Activated CD4-positive, alpha-beta memory T cell treated with anti-CD3 and anti-CD28 coated beads for 36 hours (primary cell): ENCODE measurements at places on chromosomes 3 and 15.
A peak's percentile ranks its signal among the peaks of the same experiment; 100 is the strongest.

GRCh38 chr3:52775877-52776276 is 1.5 kb upstream of the ITIH1 start:
- DNase-seq: no peak

- DNase-seq: peak; percentile 79
Observed at GRCh38 chr3:150737874-150738679, 24.9 kb downstream of the SIAH2 start.

GRCh38 chr3:184275961-184276910 is at the start of gene ECE2:
Gene ECE2, plus strand, starts transcription at chr3:184276022. Its CDS starts 132 bp downstream, at chr3:184276154.
- no peak for DNase-seq

DNA sequence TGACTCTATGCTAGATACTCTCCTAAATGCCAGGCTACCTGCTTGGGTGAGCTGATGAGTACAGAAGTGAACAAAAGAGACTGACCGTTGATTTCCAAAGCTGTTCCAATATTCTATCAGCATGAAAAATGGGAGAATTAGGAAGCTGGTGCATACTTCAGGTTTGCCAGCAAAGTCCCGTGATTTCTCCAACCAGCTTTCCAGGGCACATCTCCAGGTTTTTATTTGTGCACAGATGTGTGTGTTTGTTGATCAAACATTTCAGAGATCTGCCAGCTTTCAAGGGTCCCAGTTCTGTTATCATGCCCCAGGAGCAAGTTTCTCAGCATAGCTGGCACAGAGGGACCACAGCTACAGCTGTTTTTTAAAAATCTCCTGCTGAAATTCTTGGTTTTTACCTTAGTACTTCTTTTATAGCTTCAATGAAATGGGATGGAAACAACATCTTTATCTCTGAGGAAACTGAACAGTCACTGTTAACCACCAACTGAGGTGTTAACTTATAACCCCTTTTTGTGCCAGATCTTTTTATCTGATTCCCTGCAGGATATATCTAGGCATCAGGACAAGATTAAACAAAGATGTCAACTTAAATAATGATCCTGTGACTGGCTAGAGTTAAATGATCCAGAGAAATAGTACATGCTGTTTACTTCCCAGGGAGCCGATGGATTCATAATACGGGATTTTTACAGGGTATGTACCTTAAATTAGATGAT is 380.8 kb downstream of the GRM7 start:
- no peak for DNase-seq

- DNase-seq: no peak
Observed at GRCh38 chr3:159650726-159651125, 337.9 kb upstream of the IL12A start.

- DNase-seq: peak; percentile 68
Observed at GRCh38 chr15:101242160-101242998, 9.5 kb downstream of the CHSY1 start.

- DNase-seq: no peak
Observed at GRCh38 chr15:59746777-59747176, 57.7 kb upstream of the BNIP2 start.

- no peak for DNase-seq
Observed at GRCh38 chr3:136694321-136694720, 57.9 kb downstream of the STAG1 start.

- no peak for DNase-seq
Observed at GRCh38 chr15:101458158-101458900, 31.2 kb downstream of the PCSK6 start.

GRCh38 chr3:12509466-12509865 is 25.2 kb downstream of the TSEN2 start:
- DNase-seq: no peak

GRCh38 chr3:11508346-11509172 is 135.2 kb downstream of the VGLL4 start:
- no peak for DNase-seq

- DNase-seq: peak; percentile 74
Observed at GRCh38 chr15:99014803-99015697, 7.5 kb upstream of the PGPEP1L start.

GRCh38 chr3:32888739-32889138 is 62.7 kb upstream of the CCR4 start:
- DNase-seq: no peak

DNA sequence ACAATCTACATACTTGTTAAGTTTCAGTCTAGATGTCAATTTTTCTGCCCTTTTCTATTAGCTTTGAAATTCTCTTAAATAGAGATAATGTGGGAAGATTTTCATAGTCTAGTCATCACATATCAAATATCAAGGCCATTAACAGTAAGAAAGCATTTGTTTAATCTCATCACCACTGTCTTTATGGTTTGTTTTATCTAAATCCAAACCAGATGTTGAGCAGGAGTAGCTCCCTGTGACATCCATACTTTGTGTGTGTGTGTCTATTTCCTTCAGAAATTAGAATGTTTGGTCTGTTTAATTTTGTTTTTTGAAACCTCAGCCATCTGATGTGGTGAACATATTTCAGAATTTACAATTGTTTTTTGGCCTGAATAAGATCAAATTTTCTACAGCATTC is 23.1 kb upstream of the GOLGA8B start:
- no peak for DNase-seq

DNA sequence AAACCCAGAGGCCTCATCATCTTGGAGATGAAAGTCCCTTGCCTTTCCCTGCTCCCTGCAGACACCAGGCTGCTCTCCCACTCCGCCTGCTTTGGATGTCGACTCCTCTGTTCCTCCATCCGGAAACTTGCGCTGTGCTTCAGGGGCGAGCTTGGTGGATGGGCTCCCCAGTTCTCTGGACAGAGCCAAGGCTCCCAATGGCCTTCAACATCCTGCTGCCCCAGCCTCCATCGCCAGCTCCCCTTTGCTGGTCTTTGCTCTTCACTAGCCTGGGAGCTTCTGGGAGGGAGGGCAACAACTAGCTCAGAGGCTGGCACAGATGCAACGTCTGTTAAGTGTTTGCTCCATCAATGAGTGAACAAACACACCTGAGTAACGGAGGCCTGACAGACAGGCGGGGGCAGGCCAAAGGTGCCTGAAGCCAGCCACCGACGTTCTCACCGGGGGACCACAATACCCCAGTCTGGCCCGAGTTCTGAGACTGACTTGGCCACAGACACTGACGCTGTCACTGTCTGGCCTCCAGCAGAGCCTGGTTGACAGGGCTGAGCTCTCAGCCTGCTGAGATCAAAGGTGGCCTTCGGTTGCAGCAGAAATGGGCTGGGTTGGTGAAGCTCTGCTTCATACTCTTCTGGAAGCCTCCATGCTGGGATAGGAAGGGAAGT is 39.0 kb downstream of the RGMA start:
- no peak for DNase-seq

DNA sequence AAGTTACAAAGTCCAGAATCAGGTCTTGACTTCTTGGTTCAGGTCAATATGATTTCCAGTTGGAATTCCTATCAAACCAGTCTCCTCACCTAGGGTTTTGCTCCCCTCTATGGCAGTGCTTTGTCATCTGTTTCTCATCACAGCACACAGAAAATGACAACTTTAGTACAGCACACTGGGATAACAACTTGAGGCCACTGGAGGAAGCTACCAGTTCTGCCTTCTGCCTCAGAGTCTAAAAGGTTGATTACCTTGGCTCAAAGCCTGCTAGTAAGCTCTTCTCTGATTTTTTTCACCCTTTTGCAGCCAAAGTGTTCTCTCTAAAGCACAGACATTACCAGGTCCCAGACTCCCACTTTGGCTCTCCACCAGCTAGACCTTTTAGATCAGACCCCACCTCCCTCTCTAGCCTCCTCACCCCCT is 24.8 kb upstream of the TRIM59 start:
- DNase-seq: no peak
